Activated T-helper 1 cell treated with anti-CD3 and anti-CD28 coated beads, Interleukin-12 subunit alpha, Interleukin-12 subunit beta, Interleukin-2, Interleukin-4 antibody, amounts not matched to agents 30 ng/mL and 10 ng/mL and 1 ng/mL, durations not matched to agents 14 hours and 24 hours and 36 hours (primary cell): ENCODE measurements at places on chromosomes 1 and 21.

DNA sequence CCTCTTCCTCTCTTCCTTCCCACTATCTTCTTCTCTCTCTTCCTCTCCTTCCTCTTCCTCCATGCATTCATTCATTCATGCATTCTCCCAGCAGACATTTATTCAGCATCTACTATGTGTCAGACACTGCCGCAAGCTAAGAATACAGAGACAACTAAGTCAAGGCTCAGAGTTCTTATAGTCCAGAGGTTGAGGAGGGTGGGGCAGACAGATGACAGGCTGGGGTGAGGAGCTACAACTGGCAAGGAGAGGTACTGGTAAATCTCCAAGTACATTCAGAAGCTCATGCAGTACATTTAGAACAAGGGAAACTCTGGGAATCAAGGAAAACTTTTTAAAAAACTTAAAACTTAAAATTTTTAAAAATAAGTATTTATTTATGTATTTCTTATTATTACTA is 56.4 kb upstream of the FMOD start:
- DNase-seq, result no peak

DNA sequence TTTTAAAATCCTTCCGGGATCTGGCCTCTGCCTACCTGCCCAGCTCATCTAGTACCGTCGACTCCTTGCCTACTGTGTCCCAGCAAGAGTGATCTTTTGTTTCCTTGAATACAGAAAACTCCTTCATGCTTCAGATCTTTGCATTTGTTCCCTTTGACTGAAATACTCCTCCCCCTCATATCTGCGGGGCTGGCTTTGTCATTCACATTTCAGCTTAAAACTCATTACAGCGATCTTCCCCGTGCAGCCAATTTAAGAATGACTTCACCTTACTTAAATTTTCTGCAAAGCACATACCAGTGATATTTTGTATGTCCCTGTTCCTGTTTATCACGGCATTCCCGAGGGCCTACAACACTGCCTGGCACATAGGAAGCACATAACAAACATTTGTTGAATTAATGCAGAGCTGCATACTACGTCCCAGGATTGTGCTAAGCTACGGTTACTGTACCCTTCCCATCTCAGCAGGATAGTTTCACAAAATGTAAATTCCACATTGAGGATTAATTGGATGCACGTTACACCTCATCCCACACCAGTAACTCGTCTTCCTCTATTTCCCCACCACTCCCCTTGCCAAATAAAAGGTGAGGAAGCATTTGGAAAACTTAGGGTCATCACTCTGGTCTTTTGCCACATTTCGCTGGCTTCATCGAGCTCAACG is 837 bp upstream of the DESI2 start:
- no peak for DNase-seq

GRCh38 chr1:217089361-217090014 is 366.3 kb upstream of the ESRRG start:
- DNase-seq, result no peak

- DNase-seq, result no peak
These were observed 70.7 kb downstream of the DEGS1 start for GRCh38 chr1:224253721-224254120.

DNA sequence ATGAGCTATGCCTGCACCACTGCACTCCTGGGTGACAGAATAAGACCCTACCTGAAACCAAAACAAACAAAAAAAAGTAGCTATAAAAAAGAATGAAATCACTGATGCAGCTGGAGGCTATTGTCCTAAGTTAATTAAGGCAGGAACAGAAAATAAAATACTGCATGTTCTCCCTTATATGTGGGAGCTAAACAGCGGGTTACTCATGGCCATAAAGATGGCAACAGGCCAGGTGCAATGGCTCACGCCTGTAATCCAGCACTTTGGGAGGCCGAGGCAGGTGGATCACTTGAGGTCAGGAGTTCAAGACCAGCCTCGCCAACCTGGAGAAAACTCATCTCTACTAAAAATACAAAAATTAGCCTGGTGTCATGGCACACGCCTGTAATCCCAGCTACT is 152.7 kb downstream of the PIK3R3 start:
- no peak for DNase-seq

GRCh38 chr1:58244872-58245271 is 301.7 kb downstream of the OMA1 start:
- no peak for DNase-seq

DNA sequence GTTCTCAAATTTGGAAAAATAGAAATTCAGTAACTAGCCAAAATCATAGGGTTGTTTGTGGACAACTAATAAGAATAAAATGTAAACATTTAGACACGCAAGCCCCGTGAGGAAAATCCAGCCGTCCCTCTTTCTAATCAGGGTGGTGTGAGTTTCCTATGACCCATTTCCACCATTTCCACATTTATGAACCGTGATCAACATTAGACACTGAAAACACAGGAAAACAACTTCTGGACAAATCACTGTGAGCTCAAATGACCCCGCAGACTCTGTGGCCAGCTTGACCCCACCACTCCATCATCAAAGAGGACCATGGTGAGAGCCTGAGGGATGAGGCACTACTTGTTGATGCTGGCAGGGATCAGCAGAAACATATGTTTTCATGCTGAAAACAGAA is 101.0 kb downstream of the SIM2 start:
- no peak for DNase-seq

DNA sequence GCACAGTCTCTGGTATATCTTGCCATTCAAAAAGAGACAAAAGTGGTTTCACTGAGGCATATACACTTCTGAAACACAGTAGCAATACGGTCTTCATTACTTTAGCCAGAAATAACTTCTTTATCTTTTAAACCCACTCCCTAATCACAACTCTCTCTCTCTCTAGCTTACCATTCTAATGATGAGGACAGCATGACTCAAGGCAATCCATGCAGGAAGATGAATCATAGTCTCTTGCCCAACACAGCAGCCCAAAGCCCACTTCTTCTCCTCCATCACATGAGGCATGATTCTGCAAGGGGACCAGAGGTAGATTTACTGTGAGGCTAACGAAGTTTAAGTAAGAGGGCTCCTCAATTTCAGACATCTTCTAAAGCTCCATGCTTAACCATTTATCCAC is 285.0 kb upstream of the NR5A2 start:
- DNase-seq, result no peak

DNA sequence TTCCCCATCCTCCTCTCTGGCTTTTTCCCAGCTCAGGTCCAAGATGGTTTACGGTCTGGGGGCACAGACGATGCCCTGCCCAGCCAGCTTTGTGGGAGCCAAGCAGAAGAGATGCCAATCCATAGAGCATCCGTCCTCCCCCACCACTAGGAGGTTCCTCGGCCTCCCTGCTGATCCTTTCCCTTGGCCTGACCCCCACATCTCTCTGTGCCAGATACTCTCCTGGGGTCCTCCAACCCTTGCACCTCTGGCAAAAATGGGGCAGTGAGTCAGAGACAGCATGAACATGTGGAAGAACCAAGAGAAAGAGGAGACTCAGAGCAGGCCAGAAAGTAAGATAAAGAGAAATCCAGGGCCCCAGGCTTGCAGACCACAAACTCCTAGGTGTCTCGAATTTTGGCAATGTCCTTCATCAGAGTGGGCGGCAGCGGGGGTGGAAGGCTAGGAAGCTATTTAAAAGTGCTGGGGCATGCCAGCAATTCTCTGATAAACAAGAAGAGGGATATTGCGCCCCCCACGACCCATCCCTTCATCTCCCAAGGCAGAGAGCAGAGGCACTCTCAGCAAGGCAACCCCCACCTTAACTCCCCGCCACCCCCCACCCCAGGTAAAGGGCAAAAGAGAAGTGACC is 11.4 kb downstream of the BLACAT1 start:
- DNase-seq, result no peak

DNA sequence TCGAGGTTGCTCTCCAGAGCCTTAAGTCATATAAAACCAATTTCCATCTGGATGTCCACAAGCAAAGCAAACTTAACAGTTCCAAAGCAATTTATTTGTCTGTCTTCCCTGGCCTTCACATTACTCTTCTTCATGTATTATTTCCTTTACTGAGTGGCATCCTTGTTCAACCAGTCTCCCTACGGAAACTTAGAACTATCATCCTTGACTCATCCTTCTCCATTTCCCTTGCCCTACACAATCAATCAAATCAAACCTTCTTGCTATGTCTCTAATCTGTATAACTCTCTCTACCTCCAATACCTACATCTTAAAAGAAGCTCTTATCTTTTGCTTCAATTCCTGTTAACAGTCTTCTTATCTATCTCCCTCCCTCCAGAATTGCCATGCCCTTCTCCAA is 25.4 kb downstream of the EGLN1 start:
- DNase-seq, result no peak

- no peak for DNase-seq
These were observed 1.2 kb upstream of the ALDH9A1 start for GRCh38 chr1:165699577-165699976.

- DNase-seq, result no peak
These were observed 28.5 kb upstream of the PTGS2 start for GRCh38 chr1:186708694-186709097.

DNA sequence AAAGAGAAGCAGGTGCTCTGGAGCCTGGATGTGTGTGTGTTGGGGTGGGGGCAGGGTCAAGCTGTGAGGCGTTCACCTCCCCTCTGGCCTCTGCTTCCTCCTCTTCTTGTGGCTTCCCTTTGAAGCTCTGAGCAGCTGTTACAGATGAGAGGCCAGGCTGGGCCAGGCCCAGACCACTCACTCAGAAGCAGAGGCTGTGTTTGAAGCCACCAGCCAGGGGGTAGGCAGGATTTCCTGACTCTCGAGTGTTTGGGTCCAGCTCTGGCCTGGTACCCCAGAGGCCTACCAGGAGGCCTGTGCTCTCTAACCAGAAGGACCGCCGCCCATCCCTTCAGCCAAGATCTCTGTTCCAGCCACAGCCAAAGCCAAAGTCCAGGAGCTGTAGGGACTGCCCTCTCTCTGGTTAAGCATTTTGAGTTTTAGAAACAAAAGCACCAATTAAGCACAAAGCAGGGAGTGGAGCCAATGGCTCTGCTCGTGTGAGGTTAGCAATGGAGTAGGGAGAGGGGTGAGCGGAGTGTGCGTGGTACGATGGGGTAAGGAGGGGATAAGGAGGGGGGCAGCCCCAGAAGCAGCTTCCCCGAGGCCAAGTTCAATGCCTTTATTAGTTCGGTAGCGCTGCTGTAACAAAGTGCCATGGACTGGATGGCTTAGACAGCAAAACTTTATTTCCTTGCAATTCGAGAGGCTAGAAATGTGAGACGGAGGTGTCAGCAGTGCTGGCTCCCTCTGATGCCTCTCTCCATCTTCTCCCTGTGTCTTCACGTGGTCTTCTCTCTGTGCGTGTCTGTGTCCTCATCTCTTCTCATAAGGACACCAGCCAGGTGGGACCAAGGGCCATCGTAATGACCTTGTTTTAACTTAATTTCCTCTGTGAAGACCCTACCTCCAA is 20.5 kb downstream of the RCSD1 start:
- DNase-seq, result no peak

- DNase-seq, result no peak
These were observed 13.0 kb downstream of the IFI6 start for GRCh38 chr1:27658951-27659496.

DNA sequence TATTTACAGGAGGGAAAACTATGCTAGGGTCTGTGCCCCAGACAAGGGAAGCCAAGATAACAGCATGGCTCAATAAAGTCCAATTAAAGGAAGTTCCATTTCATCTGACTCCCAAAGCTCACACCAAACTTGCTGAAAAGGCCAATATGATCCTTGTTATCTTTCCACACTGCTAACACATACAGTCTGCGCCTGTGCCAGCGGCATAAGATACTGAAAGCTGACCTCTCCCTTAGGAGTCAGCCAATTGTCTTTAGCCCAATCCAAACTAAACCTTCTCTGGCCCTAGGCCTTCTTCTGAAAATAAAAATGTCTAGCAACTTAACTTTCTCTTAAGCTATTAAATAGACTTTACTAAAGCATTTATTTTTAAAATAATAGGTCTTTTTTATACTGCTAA is 179.0 kb upstream of the PLD5 start:
- no peak for DNase-seq

DNA sequence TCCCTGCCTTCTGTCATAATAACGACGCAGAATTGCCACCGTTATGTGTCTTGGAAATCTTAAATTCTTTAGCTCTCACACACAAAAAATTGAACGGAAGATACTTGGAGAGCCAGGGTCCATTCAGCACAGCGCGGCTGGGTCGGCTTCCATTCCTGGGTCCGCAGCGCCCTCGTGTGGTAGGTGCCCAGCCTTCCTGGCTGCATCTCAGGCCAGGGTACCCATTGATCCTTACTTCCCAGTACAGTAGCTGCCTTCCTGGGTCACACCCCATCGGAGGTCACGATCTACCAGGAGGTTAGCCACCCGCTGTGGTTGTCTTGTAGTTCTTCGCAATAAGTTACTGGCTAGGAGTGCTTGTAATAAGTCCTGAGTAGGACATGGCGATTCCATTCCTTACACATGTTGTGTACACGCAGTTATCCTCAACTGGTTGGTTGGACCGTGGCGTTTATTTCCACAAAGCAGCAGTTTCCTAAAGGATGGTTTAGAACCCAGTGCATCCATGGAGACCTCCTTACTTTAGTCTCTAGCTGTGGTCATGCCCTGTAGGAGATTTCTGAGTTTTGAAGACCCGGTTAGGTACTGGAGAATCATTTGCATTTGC is 9.9 kb upstream of the MTARC1 start:
- DNase-seq, result peak; percentile 32

- DNase-seq, result no peak
These were observed 89.4 kb downstream of the TBX15 start for GRCh38 chr1:118898712-118899111.
